ENCODE measurements at places on chromosomes 2 and 18.

DNA sequence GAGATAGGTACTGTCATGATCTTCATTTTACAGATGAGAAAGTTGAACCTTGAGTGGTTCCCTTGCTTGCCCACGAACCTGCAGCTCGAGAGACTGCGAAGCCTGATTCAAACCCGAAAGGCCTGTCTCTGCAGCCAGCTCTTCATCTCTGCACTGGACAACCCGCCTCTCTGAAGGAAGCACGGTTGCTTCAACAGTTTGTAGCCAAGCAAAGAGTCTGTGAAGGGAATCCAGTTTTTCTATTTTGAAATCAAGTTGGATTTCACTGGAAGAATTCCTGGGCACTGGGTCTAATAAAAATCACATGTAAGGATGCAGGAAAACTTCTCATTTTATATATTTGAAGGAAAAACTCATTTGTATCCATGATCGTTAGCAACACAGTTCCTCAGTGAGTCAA lies 21.3 kb upstream of the ICOS start:
- no peak for DNase-seq

DNA sequence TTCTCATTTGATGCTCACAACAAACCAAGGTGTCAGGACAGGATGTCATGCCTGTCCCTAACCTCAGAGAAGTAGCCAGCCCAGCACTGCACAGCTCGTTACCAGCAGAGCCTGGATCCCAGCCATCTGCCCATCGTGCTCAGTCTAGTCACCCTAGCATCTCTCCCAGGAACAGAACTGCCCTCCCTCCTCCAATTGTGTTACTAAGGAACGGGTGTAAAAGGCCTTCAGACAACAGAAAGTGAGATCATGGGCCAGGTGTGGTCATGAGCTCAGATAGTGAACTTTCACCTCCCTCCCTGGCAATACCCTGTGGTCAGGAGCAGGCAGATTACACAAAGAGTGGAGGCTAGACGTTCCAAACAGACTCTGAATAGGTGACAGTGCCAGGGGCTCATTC lies 111.8 kb upstream of the PPP1CB start:
- DNase-seq: no peak

GRCh38 chr2:38489846-38490245 lies 112.8 kb upstream of the ATL2 start:
- DNase-seq: no peak

GRCh38 chr18:63882333-63883141 lies 5.0 kb upstream of the SERPINB2 start:
- DNase-seq: no peak

- no peak for DNase-seq
Measured at GRCh38 chr2:233792720-233793119, 14.6 kb downstream of the MROH2A start.

- no peak for DNase-seq
Measured at GRCh38 chr2:241378816-241379215, 22.7 kb downstream of the FARP2 start.

GRCh38 chr18:48554610-48555400 lies 16.0 kb downstream of the CTIF start:
- DNase-seq: no peak

DNA sequence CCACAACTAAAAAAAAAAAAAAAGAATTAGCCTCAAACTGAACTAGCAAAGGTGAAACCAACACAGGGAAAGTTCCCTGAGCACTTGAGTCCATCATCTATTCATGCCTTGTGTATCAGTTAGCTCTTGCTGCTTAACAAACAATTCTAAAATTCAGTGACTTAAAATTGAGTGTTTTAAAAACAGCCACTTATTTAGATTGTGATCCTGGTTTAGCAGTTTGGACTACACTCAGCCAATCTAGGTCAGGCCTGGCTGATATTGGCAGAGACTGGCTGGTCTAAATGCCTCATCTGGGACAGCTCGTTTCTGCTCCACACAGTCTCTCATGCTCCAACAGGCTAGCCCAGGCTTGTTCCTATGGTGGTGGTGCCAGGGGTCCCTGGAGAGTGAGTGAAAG lies 247.9 kb downstream of the ATAD2B start:
- DNase-seq: no peak

- no peak for DNase-seq
Measured at GRCh38 chr2:240524963-240525718, 32.6 kb downstream of the ANKMY1 start.

- no peak for DNase-seq
Measured at GRCh38 chr18:30858560-30858959, 184.0 kb downstream of the DSC3 start.

GRCh38 chr2:18123577-18123976 lies 245.1 kb downstream of the KCNS3 start:
- DNase-seq: no peak

DNA sequence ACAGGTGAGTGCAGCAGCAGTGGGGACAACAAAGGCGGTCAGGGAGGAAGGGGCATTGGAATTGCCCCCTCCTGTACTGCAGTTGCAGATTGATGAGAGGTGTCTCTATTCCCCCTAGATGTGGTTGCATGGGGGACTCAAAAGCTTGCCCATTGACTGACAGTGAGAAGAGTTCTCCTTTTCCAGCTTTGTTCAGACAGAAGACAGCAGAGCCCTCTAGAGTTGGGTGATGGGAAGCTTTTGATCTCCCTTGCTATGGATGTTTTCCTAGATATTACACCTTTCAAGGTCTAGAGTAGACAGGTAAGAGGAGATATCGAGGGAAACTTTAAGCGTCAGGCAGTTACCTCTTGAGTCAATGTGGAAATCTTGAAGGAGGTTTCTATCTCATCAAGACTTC lies 2.9 kb downstream of the PROKR1 start:
- no peak for DNase-seq

- no peak for DNase-seq
Measured at GRCh38 chr2:170843656-170844055, 27.0 kb downstream of the GAD1 start.

GRCh38 chr2:241339839-241340630 lies 16.1 kb upstream of the FARP2 start:
- DNase-seq: no peak

DNA sequence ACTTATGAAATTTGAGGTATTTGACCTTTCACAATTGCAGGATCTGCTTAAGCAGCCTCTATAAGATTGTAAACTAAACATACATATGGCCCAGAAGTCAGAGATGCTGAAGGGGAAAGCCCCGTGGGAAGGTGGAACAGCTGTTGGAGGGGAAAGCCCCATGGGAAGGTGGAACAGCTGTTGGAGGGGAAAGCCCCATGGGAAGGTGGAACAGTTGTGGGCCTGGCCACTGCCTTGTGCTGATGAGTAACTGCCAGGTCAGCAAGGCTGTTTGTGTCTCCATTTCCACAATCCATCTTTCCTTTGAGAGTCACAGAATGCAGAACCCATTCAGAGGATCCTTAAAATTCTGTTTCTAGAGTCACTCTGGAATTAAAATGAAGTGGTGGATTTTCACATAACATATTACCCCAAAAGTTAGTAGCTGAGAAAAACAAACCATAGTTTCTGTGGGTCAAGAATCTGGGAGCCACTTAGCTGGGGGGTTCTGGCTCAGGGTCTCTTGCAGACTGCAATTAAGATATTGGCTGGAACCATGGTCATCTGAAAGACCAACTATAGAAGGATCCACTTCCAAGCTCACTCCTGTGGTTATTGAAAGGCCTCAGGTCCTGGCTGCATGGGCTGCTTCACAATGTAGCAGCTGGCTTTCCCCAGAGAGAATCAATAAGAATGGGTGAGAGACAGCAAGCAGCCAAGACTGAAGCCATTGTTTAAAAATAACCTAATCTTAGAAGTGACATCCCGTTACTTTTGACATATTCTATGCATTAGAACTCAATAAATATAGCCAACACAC lies 86.6 kb upstream of the CAVIN2 start:
- no peak for DNase-seq

DNA sequence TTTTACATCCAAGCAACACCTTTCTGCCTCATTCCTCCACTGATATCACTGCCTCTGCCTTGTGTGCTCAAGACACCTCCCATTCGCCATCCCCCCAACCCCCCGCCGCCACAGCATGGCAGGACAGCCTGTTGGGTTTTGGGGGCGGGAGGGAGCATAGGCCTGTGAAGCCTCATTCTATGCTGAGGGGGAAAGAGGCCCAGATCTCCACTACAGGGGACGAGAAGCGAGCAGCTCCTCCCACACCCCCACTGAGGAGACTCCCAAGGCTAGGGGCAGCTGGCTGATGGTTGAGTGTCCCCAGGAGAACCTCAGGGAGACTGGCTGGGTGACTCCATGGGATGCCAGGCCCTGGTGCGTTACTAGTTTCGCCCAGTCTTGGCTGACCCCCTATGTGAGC lies 214.3 kb upstream of the SIX2 start:
- DNase-seq: no peak

GRCh38 chr18:51491678-51492372 lies 294.3 kb upstream of the MEX3C start:
- DNase-seq: no peak

- DNase-seq: no peak
Measured at GRCh38 chr2:7915302-7916091, 766.4 kb upstream of the ID2 start.

DNA sequence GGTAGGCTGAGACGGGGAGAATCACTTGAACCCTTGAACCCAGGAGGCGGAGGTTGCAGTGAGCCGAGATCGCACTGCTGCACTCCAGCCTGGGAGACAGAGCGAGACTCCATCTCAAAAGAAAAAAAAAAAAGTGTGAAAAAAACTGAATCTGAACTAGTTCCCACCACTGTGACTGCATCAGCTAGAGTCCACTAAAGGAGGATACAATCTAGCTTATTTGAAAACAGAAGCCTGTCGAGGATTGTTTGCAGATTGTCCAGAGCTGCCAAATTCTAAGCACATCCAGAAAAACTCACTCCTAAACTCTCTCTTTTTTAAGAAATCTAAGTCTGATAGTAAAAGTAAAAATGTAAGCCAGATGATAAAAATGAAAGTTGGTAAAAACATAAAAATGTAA lies 10.6 kb downstream of the GFPT1 start:
- no peak for DNase-seq

GRCh38 chr18:33181016-33181415 lies 259.5 kb downstream of the CCDC178 start:
- no peak for DNase-seq

GRCh38 chr18:8667846-8668245 lies 37.5 kb upstream of the MTCL1 start:
- no peak for DNase-seq

DNA sequence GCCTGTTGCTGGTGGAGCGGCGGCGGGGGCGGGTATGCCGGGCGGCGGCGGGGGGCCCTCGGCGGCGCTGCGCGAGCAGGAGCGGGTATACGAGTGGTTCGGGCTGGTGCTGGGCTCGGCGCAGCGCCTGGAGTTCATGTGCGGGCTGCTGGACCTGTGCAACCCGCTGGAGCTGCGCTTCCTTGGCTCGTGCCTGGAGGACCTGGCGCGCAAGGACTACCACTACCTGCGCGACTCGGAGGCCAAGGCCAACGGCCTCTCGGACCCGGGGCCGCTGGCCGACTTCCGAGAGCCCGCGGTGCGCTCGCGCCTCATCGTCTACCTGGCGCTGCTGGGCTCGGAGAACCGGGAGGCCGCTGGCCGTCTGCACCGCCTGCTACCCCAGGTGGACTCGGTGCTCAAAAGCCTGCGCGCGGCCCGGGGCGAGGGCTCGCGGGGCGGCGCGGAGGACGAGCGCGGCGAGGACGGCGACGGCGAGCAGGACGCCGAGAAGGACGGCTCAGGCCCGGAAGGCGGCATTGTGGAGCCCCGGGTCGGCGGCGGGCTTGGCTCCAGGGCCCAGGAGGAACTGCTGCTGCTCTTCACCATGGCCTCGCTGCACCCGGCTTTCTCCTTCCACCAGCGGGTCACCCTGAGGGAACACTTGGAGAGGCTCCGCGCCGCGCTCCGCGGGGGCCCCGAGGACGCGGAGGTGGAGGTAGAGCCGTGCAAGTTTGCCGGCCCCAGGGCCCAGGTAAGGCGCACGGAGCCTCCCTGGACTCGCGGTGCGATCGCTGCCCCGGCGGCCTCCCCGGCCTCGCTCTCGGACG lies 1.0 kb downstream of the ZCCHC2 start:
- peak; percentile 39 for DNase-seq

- DNase-seq: no peak
Measured at GRCh38 chr2:40123326-40123725, 328.6 kb downstream of the SLC8A1 start.

DNA sequence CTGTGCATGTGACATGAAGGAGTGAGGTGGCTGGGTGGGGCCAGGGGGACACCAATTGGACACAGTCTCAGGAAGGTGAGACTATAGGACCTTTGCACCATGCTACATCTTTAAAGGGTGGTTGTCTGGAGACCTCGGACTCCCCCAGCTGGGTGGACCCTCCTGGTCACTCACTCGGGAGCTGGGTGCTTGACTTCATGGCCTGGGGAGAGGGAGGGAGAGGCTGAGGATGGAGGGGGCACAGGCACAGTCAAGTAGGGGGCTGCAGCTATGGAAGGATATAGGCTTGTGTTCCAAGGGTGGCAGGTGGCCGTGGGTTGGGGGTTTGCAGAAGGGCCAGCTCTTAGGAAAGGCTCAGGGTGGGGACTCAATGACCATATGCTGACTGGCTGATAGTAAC lies 7.1 kb upstream of the CELF4 start:
- DNase-seq: no peak

DNA sequence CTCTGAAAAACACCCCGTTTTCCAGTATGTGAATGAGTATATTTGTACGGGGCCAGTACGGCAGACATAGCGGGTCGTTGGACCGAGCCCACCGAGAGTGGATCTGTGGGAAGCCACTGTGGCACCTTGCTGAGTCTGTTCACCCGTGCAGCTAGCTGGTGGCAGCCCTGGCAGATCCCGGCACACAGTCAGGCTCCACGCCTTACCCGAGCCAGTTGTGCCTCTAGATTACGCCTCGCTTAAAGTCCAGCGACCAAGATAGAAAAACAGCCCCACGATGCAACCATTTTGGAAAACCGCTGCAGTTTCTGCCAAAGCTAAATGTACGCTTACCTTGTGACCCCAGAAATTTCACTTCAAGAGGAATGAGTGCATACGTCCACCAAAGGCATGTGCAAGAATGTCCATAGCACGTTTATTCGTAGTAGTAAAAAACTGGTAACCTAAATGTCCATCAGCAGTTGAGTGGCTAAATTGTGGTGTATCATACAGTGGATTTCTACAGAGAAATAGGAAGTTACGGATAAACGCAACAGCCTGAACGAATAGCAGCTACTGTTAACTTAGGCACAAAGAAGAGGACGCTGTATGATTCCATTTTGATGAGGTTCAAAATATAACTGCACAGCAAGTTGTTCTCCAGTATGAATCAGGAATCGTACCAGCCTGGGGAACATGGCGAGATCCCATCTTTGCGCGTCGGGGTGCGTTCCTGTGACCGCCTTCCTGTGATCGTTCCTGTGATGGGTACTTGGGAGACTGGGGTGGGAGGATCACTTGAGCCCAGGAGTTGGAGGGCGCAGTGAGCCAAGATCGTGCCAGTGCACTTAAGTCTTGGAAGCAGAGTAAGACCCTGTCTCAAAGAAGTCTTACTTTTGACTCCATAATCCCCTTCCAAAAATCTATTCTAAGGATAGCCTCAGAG lies 688 bp upstream of the WDR33 start:
- DNase-seq: no peak

Data from activated naive CD4-positive, alpha-beta T cell (primary cell).